Stimulated activated CD8-positive, alpha-beta memory T cell treated with anti-CD3 and anti-CD28 coated beads, Interleukin-7, amount 100 ng/mL, for 1 hour (primary cell): ENCODE measurements at places on chromosomes 12 and 14.

DNA sequence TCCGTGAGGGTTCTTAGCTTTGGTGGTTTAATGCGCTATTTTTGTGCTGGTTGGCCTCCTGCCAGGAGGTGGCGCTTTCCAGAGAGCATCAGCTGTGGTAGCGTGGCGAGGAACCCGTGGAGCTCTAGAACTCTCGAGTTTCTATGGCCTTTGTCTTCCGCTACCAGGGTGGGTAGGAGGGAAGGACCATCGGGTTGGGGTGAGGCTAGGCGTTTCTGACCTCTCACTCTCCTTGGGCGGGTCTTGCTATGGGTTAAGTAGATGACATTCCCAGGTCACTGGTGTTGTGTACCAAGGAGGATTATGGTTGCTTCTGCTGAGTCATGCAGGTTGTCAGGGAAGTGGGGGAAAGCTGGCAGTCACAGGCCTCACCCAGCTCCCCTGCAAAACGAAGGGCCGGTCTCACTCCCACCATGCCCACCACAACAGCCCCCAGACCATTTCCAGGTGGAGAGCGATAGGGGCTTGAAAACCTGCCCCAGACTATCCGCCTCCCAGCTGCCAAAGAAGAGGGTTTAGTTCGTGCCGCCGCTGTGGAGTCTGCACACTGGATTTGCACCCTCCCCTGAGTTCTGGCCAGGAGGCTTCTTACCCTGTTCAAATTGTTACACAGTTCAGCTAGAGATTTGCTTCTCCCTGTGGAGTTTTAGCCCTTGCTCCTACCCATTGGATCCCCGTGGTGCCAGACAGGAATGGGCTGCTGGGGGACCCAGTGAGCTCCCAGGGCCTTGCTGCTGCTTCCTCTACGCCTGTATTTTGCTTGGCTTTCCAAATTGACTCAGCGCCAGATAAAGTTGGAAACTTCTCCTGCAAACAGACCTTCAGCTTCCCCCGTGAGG, 21.9 kb downstream of the RNFT2 start:
- no peak for DNase-seq

- no peak for DNase-seq
These were observed 69.9 kb upstream of the MON2 start for GRCh38 chr12:62396750-62397149.

GRCh38 chr12:120590741-120591407, 9.7 kb upstream of the POP5 start:
- DNase-seq: no peak

- no peak for DNase-seq
These were observed 57.2 kb upstream of the RIN3 start for GRCh38 chr14:92456215-92457015.

DNA sequence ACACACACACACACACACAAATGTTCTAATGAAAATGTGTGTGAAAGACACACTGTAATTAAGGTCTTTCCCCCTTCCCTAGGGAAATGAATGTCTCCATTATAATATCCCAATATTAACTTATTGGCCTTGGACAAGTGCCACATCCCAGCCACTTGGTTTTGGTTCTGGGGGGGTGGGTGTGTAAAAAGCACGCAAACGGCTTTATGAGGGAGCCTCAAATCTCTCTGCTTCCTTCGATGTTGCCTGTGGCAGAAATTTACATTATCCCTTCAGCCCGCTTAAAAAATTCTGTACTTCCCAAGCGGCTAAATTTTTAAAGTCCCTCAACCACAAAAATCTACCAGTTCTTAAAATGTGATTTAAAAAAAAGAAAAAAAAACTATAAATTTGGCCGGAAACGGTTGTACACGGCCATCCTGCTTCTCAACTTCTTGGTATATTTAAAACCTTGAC, 432 bp downstream of the C14orf93 start:
- no peak for DNase-seq

GRCh38 chr14:100389497-100390104, 66.5 kb downstream of the SLC25A47 start:
- DNase-seq: no peak

DNA sequence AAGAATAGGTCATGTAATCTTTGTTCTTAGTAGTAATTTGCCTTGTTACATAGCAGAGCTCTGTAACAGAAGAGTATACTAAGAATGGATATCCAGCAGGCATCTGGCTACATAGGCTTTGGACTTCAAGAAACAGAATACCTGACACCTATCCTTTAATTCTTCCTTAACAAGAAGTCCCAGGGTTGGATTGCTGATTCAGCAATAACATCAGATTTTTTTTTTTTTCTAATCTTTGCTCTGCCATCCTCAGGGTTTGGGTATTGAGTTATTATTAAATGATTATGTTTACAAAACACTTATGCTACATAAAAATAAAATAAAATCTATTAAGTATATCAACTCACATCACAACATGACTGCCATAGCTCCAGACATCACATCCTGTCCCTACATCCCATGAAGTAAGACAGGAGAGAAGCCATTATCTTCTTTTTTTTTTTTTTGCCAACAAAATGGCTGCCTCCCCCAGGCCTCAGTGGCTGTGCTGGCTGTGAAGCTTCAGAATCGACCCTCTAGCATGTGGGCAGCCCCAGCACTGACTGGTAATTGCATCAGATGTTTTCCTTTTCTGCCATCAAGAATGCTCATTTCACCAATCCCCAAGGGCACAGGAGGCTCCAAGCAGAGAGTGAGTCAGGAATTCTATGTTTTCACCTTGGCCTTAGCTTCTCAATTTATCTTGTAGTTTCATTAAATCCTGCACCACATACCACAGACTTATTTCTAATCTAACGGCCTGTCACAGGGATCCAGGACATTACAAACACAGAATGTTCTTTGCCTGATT, 186.2 kb downstream of the DICER1 start:
- no peak for DNase-seq

- DNase-seq: no peak
These were observed 8.8 kb upstream of the CHGA start for GRCh38 chr14:92914087-92914656.

GRCh38 chr14:95677179-95677835, 8.9 kb upstream of the TCL1B start:
- DNase-seq: no peak
